ENCODE measurements at places on chromosomes 16 and 17.
A peak's percentile ranks its signal among the peaks of the same experiment; 100 is the strongest.

- DNase-seq = peak; percentile 16
Measured at GRCh38 chr17:2195729-2196128, 107.9 kb downstream of the SMG6 start.

DNA sequence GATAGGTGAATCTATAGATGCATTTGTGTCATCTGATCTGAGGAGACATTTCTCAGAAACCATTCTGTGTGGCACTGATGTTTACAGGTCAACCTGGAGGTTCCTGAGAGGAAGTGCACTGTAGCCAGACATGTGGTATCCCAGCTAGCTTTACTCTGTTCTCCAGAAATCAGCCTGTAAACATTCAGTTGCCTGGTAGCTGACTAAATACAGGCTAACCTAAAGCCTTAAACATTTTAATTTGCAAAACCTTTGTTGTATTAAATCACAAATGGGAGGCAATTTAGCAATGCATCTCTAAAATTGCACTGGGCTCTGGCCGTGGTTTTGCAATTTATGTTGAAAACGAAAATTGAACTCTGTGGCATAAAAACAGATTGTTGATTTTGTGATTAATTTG, 207.6 kb downstream of the FTO start:
- DNase-seq = no peak

- no peak for DNase-seq
Measured at GRCh38 chr17:19335951-19336631, 26.4 kb downstream of the B9D1 start.

- DNase-seq = no peak
Measured at GRCh38 chr16:27991876-27992275, 71.6 kb downstream of the GSG1L start.

- no peak for DNase-seq
Measured at GRCh38 chr16:11949527-11949926, 7.7 kb upstream of the NPIPB2 start.

GRCh38 chr16:17469741-17470181, 999 bp downstream of the XYLT1 start:
- DNase-seq = no peak

GRCh38 chr17:17104494-17104893, 62.2 kb downstream of the MPRIP start:
- no peak for DNase-seq

GRCh38 chr17:56577843-56578204, 15.7 kb upstream of the NOG start:
- no peak for DNase-seq

DNA sequence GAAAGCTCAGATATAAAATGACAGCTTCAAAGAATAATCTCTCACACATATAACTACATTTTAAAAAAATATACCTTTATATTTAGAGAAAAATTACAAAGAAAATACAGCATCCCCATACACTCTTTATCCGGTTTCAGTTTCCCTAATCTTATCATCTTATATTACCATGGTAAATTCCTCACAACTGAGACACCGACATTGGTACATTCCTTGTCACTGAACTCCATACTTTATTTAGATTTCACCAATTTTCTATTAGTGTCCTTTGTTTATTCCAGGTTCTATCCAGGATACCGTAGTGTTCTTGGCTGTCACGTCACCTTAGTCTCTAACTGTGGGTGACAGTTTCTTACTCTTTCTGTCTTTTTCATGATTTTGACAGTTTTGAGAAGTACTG, 22.0 kb upstream of the ABCA10 start:
- DNase-seq = no peak

DNA sequence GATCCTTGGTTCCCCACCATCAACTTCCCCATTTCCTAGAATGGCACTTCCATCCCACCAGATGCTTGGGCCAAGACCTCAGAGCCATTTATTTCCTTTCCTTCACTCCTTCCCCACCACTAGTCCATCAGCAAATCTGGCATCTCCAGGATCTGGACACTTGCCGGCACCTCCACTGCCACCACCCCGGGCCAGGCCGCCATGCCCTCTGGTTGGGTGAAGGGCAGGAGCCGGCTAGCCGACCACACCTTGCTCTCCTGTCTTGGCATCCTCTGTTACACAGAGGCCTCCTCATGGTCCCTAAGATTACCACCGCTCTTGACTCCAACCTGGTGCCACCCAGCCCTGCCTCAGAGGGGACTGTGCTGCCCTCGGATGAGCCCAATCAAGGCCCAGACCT, 104.5 kb downstream of the RMI2 start:
- no peak for DNase-seq

DNA sequence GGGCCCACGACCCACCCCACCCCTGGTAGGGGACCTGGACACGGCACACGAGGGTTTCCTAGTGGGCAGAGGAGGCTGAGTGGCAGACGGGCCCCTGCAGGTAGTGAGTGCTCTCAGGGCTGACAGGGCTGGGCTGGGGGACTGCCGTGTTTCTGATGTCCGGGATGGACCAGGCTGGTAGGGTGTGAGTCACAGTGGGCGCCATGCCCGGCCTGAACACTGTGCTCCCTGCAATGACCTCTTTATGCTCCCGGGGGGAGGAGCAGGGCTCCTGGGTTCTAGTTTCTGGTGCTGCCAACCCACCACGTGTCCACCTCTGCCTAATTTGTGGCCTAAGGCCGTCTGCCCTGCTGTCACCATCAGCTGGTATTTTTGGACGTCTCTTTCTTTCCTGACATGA, 26.3 kb downstream of the ARHGAP23 start:
- no peak for DNase-seq

- DNase-seq = no peak
Measured at GRCh38 chr17:21131137-21131536, 4.4 kb downstream of the DHRS7B start.

GRCh38 chr16:9977333-9977897, 204.8 kb downstream of the GRIN2A start:
- no peak for DNase-seq

GRCh38 chr17:12316021-12316420, 295.3 kb downstream of the MAP2K4 start:
- DNase-seq = no peak

- DNase-seq = no peak
Measured at GRCh38 chr16:69397821-69398521, 12.2 kb upstream of the TERF2 start.

DNA sequence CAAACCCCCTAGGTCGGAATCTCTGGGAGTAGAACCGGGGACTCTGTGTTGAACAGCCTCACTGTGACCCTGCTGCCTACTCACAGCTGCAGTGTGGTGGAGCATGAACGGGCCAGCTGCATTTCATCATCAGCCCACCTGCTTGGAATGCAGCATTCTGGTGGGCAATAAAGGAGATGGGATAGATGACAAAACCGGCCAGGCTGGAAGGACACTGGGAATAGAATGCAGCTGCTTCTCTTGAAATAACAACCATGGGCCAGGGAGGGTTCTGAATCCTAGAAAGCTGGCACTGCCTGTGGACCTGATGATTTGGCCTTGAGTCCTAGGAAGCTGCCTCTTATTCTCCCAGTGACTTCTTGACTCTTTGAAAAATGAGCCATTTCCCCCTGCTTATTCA, 23.5 kb downstream of the CFAP97D1 start:
- no peak for DNase-seq

DNA sequence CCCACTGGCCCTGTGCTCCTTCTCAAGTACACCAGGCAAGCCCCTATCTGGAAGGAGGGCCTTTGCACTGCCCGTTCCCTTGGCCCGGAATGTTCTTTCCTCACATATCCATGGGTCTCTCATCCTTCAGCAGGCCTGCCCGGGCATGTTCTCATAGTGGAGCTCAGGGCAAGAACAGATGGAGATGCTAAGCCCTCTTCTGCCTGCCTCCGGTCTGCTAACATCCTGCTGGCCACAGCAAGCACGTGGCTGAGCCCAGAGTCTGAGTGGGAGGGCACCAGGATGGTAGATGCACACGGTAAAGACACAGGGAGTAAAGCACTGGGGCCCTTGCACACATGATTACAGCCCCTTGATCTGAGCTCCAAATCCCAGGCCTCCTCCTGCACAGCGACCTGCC, 19.8 kb upstream of the ANKRD40CL start:
- DNase-seq = no peak

GRCh38 chr16:49534901-49535610, 161.5 kb downstream of the C16orf78 start:
- no peak for DNase-seq

DNA sequence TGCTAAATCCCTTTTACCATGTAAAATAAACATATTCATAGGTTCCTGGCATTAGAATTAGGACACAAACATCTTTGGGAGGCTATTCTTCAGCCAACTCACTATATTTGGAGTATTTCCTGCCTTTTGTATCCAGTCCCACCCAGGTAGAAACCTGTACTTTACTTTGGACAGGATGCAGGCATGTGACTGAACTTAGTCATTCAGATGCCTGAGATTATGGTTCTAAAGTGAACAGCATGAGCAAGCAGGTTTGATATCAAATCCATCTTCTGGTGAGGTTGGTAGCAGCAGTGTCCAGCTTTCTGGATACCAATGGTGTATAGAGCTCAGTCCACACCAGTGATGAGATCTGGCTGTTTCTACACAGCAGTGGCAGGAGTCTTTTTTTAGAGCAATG, 20.2 kb downstream of the CA10 start:
- no peak for DNase-seq

DNA sequence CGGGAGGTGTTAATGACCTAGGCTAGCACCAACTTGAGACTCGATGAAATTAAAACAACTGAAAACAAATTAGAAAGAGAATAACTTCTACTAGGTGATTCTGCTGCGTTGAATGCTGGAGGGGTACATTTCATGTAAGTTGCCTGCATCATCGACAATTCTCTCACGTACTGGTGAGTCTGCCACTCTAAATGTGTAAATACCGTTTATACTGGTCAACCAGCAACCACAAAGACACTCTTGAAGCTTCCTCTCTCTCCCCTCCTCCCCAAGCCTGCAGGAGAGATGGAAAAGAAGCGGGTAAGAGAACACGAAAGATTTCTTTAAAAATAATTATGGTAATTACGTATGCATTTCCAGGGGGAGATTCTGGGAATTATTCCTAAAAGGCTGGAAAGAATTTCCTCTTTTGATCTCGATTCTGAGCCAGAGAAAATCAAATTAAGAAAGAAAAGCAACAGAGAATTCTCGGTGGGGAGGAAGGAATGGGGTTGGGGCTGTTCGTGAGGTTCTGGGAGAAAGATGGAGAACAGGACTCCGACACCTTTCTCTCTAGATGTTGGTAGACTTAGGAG, 68.6 kb upstream of the MRTFB start:
- no peak for DNase-seq

GRCh38 chr17:12127177-12127576, 106.5 kb downstream of the MAP2K4 start:
- DNase-seq = no peak

DNA sequence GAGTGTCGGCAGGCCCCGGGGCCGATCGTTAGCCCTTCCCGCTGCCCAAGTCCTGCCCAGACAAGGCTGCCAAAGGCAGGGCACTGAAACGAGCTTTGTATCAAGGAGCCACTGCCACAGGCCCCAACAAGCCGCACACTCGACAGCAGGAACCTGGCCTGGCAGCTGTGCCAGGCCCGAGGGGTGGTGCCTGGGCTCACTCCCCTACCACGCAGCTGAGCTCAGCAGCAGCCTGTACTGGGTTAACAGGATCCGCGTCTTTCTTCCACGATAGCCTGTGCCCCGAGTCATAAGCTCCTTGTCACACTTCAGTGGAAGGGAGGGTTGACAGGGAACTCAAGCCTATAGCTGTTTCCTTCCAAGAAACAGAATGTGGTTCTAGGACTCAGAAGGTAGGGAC, 87.9 kb downstream of the ABR start:
- no peak for DNase-seq

DNA sequence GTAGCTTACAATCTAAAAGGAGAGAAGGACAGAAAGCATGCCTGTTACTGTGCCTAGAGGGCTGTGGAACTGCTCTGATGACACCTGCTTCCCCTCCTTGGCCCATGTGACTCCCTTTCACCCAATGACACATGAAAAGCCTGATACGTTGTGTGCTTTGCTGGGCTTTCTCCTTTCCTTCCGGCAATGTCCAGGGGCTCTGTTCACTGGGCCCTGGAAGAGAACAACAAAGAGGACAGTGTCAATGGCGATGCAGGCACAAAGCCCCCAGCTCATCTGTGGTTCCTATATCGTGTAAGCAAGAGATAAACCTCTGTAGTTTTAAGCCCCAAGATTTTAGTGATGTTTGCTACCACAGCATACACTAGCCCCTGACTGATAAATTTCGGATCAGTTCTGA, 306.1 kb downstream of the ABCC12 start:
- DNase-seq = no peak

GRCh38 chr16:72220875-72221629, 49.1 kb upstream of the PMFBP1 start:
- no peak for DNase-seq

- DNase-seq = no peak
Measured at GRCh38 chr17:81349397-81350319, 45.6 kb upstream of the BAHCC1 start.

DNA sequence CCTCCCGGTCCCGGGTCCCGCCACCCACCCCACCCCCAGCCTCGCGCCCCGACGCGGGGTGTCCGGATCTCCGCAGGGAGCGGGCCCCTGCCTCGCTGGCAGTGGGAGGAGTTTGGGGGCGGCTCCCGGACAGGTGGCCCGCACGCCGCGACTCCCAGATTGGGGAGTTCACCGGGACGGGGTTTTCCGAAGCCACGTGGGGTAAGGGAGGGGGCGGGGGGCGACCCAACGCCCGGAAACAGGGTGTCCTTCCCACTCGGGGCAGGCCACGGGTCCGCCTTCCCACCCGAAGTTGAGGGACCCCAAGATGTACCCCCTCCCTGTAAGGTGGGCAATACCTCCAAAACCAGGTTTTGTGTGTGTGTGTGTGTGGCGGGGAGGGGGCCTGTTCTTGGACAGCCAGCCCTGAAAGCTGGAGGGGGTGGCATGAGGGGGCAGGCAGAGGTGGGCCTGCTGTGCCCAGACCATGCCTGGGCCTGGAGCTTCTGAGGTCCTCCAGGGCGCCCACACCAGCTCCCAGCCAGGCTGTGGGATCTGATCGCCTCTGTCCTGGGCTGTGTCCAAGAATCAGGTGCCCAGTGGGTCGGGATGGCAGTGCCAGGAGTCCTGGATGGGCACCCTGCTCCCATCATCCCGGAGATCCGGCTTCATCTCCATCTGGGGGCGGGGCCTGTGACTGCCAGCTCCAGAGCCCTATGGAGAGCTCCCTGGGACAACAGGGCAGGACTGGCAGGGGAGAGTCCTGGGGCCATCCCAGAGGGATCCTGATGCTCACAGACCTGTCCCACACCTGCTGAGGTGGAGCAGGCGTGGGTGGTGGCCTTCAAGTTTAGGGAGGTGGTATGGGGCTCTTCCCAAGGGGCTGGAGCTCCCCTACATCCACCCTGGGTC, 767 bp downstream of the SYNGR2 start:
- peak; percentile 49 for DNase-seq

- no peak for DNase-seq
Measured at GRCh38 chr17:58333736-58334207, 5.2 kb upstream of the TSPOAP1 start.

- no peak for DNase-seq
Measured at GRCh38 chr17:74513987-74514631, 17.2 kb downstream of the CD300LB start.

- no peak for DNase-seq
Measured at GRCh38 chr17:82333279-82334171, at the start of gene SECTM1. Gene SECTM1, minus strand, starts transcription at chr17:82333766. Its CDS starts 6,526 bp downstream, at chr17:82327240.

GRCh38 chr16:19991614-19992013, 82.1 kb downstream of the GPR139 start:
- DNase-seq = no peak
